ENCODE measurements at places on chromosomes 7 and 10.

DNA sequence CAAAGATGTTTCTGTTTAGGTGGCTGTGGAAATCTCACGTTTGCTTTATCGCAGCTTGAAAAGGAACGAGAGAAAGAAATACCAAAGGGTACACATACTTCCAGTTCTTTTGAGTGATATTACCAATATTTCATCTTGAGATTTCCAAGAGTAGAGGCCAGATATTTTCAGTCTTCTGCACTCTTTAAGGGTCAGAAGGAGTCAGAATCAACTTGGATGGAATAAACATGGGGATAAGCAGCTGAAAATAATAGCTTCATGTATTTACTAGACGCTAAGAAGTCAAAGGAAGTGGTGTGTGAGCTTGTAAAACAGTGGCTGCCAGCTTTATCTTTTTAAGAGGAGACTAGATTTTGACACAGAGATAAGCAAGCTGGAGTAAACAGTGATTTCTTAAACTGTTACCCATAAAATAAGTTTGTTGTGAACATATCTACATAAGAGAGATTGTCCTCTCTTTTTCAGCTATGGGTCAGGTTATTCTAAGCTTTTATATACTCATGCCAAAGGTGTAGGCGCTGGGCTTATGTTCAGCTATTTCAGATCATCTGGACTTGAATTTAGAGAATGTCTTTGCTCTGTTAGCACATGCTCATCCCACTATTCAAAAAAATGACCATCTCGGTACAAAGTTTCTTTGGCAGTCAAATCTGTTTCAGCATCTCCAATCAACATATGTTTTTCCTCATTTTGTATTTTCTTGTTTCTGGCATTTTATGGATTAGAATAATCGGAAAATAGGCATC is 170.8 kb upstream of the TCF7L2 start:
- DNase-seq: no peak

DNA sequence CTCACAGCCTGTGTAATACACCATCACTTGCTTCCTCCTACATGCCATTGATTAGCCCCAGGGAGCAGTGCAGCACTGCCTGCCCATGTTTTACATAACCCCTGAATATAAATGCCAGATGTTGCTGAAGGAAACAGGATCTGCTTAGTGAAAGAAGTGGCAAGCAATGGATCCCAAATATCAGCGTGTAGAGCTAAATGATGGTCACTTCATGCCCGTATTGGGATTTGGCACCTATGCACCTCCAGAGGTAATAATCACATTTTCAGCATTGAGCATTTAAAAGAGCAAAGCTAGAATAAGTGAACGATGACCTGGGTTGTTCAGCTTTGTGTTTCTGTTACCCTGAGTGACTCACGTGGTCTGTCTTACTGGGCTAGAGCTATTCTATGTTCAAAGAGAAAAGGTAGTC is at the start of gene AKR1C4:
Gene AKR1C4, plus strand, starts transcription at position 136 of the 412 bp plus-strand sequence. Its CDS starts 31 bp downstream, at position 167.
- no peak for DNase-seq

DNA sequence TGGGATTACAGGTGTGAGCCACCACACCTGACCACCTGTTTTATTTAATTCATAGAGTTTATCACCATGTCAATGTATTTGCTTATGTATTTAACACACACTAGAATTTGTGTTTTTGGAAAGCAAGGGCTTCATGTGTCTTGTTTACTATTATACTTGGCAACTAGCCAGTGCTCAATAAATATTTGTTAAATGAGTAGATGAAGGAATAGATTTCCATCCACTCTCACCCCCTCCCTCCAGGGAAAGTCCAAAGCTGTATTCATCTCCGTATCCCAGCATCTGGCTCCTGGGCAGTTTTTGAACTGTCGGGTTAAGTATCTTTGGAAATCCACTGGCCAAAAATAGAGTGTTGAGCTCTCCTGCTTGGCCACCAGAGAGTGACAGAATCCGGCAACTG is 4.6 kb upstream of the RADIL start:
- no peak for DNase-seq

DNA sequence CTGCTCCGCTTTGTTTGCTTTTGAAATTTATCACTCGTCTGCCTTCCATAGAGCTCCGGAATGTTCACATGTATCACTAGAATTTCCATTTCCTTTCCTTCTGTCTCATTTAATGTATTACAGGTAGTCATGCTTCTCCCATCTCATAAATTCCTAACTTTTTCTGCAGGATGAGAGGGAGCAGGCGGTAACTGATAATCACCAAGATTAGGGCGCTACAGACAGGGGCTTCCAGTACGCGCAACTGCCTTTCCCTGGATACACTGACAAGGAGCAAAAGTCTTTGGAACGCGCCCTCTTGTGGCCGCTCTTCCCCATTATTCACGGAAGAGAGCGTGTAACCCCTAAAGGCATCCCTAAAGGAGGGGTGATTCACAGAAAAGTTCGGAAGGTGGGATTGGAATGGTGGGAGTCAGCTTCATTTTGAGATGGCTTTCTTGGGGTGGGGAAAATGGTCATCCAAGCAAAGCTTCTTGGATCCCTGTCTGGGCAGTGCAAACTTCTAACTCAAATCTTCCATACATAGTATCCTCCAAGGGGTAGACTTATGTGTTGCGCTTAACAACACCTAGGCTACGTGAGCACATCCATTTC is 6.5 kb downstream of the INHBA start:
- peak; percentile 32 for DNase-seq

DNA sequence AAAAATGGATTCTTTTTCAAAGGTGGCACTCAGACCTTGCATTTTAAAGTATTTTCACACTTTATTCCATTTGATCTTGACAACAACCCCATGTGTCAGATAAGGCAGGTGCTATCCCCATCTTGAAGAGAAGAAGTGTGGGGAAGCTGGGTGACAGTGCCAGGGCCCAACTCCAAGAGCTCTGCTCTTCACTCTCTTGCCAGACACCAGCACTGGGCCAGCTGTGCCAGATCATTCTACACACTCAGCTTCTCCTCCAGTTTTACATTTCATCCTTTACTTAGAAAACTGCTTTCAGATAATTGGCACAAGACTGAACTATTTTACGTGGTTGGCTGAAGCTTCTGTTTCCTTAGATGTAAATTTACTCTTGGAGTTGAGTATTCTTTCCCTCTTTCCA is 64.4 kb downstream of the ENO4 start:
- DNase-seq: no peak

Data from CD14-positive monocyte (primary cell).